ENCODE measurements at places on chromosomes 13 and 19.

- DNase-seq: no peak
Measured at GRCh38 chr13:48184260-48184659, 48.7 kb upstream of the ITM2B start.

GRCh38 chr13:28637714-28638355 is 21.1 kb upstream of the POMP start:
- DNase-seq: no peak

GRCh38 chr13:91295712-91296410 is 51.6 kb upstream of the MIR17HG start:
- DNase-seq: no peak

- no peak for DNase-seq
Measured at GRCh38 chr13:72379581-72379980, 347.8 kb downstream of the MZT1 start.

- DNase-seq: no peak
Measured at GRCh38 chr13:66888698-66889097, 341.4 kb downstream of the PCDH9 start.

DNA sequence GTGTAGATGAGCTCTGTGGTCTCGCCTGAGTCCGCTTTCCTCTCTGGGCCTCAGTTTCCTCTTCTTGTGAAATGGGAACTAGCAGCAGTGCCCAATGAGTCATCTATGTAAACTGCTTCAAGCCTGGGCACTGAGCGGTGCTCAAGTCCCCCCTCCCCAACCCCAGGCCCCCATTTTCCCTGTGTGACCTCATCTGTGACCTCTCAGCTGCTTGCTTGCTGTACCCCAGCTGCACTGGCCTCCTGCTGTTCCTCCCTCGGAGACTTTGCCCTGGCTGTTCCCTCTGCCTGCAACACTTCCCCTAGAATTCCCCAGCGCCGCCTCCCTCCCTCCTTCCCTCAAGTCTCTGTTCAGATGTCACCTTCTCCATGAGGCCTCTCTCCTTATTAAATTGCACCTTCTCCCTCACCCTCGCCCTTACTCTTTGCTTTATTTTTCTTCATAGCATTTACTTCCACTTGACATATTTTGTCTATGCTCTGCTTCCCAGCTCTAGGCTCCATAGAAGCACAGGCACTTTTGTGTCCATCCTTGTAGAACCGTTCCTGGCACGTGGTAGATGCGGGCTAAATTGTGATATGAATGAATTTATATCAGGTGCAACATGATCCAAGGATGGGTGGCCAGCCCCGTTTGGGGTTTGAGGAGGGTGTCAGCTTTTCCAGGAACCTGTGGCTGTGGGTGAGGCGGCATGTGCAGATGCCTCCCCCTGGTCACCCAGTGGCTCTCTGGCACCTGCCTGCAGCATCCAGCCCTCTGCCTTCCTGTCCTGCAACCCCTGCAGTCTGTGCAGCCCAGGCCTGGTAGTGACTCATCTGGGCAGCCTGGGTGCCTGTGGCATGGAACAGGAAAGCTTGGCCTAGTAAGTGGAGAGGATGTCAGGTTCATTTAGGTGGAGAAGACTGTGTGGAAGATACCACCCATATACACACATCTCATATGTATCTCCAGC is 26.3 kb downstream of the SIPA1L3 start:
- DNase-seq: no peak

DNA sequence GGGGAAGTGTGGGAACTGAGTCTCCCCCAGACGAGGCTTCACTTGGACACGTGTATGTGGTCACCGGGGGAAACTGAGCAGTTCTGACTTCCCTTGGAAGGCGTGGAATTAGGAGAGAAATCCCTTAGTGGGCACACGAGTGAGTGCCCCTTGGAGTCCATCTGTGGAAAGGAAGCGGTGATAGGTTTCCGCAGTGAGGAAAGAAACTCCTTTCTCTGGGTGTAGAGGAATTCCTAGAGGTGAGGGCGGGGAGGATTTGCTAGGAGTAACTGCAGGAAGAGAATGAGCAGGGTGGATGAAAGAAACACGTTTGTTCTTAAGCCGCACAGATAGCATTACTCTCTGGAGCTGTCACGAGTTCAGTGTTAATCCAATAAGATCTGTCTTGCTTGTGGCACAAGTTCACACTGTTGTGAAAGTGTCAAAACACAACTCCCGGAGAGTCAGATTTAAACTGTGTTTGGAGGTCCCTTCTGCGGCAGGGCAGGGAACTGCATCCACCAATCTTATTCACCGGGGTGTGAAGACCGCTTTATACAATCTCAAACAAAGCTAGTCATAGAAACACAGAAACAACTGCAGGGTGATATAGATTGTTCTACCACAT is 1.2 kb downstream of the KL start:
- DNase-seq: peak; percentile 43

GRCh38 chr13:111610081-111610480 is 289.6 kb downstream of the TEX29 start:
- DNase-seq: no peak

DNA sequence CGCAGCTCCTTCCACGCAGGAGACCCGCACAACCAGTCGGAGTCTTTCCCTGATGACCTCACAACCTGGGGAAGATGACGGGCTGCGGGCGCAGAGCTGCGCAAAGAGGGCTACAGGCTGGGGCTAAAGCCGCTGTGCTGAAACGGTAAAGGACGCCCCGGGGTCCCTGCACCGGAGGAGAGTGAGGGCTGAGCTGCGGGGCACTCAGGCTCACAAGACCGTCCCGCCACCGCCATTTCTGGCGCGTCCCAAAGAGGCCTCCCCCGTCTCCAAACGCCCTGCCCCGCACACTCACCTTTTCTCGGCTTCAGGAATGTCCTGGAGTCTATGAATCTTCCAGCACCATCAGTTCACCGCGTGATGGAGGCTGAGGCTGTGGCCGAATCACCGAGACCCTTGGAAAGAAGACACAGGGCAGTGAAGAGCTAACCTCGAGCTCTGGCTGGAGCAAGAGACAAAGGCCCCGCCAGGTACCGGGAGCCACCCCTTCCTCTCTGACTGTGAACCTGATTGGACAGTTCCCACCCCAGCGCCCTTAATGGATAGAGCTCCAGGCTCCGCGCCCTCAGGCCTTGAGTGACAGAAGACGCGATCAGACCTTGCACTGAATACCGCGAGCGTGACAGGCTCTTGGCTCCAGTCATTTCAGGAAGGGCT is 41.8 kb upstream of the ZNF429 start:
- DNase-seq: no peak

GRCh38 chr19:45852983-45853382 is 10.0 kb downstream of the SYMPK start:
- DNase-seq: no peak

DNA sequence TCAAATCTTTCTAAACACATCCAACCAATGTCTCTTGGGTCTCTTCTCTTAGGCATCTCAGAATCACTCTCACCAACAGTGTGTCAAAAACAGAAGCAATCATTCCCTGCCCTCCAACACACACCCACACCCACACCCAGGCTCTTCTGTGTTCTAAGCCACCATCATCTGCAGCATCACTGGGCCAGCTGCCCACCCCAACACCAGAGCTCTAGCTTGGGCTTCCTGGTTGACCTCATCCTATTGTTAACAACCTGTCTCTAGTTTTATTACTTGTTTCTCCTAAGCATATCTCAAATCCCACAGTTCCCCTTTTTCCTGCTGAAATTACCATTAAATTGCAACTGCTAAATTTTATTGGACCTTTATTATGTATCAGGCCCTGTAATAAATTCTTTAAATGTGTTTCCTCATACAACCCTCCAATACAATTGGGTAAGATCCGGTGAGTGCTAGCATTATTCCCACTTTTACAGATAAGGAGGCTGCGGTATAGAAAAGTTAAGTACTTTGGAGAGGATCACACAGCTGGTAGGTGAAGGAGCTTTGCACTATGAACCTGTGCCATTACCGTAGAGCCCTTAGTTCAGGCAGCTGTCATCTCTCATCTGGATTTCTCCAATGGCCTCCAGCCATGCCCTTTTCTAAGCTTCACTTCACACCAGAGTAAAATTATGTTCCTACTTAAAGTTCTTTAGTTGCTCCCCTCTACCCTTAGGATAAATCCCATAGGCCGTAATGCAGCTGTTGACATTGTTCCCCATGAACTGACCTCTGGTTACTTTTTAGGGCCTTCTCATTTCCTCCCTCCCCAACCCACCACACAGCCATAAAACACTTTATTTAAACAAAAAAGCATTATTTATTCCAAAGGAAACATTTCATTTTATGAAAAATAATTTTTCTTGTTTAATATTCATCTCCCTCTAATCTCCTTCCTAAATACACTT is 227.7 kb downstream of the B3GLCT start:
- no peak for DNase-seq

- no peak for DNase-seq
Measured at GRCh38 chr19:38405276-38405675, 2.4 kb downstream of the FAM98C start.

- DNase-seq: peak; percentile 26
Measured at GRCh38 chr13:60379837-60380565, 17.0 kb upstream of the TDRD3 start.

DNA sequence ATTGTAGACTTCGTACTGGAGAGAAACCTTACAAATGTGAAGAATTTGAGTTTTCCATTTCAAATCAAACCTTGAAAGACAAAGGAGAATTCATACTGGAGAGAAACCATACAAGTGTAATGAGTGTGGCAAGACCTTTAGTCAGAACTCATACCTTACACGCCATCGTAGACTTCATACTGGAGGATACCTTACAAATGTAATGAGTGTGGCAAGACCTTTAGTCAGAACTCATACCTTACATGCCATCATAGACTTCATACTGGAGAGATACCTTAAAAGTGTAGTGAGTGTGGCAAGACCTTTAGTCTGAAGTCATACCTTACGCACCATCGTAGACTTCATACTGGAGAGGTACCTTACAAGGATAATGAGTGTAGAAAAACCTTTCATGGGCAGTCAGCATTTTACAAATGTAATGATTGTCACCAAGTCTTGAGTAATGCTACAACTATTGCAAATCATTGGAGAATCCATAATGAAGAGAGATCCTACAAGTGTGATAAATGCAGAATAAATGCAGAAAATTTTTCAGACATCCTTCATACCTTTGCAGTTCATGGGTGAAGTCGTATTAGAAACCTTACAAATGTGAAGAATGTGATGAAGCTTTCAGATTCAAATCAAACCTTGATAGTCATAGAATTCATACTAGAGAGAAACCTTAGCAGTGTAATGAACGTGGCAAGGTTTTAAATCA is 14.7 kb downstream of the ZNF765 start:
- DNase-seq: no peak

DNA sequence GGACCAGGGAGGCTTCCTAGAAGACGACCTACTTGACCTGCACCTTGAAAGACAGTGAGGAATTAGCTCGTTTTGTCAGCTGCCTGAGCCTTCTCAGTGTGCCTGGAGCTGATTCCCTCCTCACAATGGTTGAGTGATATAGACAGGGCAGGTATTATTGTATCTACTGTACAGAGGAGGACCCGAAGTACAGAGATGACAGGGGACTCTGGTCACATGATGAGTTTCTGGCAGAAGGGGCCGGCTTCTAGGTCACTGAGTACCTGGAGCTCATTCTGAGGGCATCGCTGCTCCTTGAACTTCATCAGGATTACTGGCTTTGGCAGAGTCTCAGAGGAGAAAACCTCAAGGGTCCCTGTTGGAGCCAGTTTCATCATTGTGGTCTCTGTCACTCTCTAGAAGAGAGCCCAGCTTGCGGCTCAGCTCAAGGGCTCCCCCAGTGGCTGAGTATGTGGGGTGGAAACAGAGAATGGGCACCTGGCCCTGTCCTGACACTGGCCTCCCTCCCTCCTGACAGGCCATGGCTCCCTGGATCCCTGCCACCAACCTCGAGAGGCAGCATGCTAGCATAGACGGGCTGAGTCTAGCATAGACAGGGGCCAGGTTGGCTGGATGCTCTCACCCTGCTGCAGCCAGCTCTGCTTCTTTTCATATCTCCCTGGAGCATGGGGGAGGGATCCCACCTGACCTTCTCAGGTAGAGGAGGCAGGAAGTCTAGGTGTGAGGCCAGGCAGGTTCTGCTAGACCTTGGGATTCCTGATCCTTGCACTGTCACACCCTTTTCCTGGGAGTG is 38.7 kb downstream of the NFIX start:
- DNase-seq: peak; percentile 69

- peak; percentile 94 for DNase-seq
Measured at GRCh38 chr19:43463381-43464133, 1.9 kb downstream of the LYPD3 start.

- no peak for DNase-seq
Measured at GRCh38 chr13:21548577-21548976, 55.4 kb downstream of the MICU2 start.

- no peak for DNase-seq
Measured at GRCh38 chr19:29724102-29724641, 9.1 kb upstream of the C19orf12 start.

DNA sequence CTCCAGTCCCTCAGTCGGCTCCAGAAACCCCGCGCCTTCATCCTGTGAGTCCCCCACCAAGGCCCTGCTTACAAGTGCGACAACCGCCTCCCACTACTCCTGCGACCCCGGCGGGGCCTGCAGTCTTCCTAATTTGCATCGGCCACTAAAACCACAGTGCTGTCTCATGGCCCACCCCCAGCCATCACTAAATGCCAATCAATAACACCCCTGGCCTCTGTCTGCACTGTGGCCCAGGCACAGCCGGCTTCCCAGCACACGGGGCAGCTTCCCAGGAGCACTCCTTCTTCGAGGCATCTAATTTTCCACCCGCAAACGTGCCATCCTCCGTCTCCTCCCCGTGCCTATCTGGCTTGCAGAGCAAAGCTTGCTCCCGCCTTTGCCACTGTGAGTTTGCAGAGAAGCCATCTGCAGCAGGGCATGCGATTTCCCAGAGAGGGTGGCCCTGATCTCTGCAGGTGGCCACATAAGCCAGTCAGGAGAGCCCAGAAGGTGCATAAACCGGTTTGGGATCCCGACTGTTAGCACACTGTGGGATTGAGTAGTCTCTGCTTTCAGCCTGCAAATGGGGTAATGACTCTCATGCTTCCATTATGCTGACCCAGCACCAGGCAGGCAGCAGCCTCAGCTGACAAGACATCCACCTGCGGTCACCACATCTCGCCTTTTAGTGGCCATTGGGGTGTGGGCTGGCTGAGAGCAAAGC is 34.0 kb upstream of the USE1 start:
- no peak for DNase-seq

GRCh38 chr13:102911336-102911735 is 65.5 kb downstream of the ERCC5 start:
- no peak for DNase-seq

- DNase-seq: no peak
Measured at GRCh38 chr19:15432018-15432494, 13.3 kb upstream of the AKAP8L start.

- DNase-seq: no peak
Measured at GRCh38 chr13:98998831-98999638, 21.2 kb upstream of the DOCK9 start.

DNA sequence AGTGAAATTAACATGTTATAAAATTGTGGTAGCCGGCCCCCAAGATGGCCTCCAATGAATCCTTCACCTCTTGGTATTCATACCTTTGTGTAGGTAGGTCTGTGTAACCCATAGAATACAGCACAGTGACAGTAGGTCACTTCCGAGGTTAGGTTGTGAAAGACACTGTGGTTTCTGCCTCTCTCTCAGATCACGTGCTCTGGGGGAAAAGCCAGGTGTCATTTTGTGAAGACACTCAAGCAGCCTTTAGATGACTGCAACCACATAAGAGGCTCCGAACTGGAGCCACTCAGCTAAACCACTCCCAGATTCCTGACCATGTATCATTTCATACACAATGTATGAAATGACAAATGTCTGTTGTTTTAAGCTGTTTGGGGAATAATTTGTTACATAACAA is 9.8 kb upstream of the USPL1 start:
- no peak for DNase-seq

Measured in SK-MEL-5 (cell line).